K562 (cell line): ENCODE measurements at places on chromosomes 11 and 22. TPM values are rescaled to one million over a fixed set of nuclear protein-coding genes. Genes with fewer than 3 reads are reported as not detected.

Gene BATF2
- 8.7 TPM in 2 replicates for total RNA-seq

Gene TNNT3
- not detected in 2 replicates for total RNA-seq

Gene ARL2
- 101 and 112 TPM in 2 replicates for total RNA-seq

Gene PKP3
- total RNA-seq = 102 and 110 TPM in 2 replicates

Gene CENATAC
- total RNA-seq = 12.4 and 13.5 TPM in 2 replicates

Gene MS4A6E
- total RNA-seq = not detected in 2 replicates

Gene MDK
- 396 and 429 TPM in 2 replicates for total RNA-seq
